K562 (cell line): ENCODE measurements at places on chromosomes 5 and 9.

DNA sequence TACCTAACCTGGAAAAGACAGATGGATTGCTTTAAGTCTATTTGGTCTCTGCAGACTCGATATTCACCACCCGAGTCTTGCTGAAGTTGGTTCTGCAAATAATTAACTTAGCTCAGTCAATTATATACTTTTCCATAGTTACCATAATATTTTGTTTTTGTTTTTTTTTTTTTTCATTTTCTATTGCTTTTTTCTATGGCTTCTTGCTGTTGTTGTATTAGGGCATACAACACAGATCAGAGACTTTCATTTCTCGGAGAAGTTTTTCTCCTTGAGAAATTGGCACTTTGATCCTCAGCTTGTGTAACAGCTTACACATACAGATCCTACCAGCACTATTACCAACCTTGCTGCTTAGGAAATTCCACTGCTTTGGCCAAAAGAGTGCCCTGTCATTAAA, 88.0 kb downstream of the GPR21 start:
- no peak for DNase-seq

DNA sequence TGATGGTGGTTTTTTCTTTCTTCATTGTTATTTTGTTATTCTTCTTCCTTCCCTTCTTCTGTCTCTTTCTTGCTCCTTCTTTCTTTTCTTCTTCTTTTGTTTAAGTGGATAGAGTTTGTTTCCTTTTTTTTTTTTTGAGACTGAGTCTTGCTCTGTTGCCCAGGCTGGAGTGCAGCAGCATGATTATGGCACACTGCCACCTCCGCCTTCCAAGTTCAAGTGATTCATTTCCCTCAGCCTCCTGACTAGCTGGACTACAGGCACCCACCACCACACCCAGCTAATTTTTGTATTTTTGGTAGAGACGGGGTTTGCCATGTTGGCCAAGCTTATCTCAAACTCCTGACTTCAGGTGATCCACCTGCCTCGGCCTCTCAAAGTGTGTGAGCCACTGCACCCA, 40.3 kb downstream of the JAK2 start:
- DNase-seq, result no peak

DNA sequence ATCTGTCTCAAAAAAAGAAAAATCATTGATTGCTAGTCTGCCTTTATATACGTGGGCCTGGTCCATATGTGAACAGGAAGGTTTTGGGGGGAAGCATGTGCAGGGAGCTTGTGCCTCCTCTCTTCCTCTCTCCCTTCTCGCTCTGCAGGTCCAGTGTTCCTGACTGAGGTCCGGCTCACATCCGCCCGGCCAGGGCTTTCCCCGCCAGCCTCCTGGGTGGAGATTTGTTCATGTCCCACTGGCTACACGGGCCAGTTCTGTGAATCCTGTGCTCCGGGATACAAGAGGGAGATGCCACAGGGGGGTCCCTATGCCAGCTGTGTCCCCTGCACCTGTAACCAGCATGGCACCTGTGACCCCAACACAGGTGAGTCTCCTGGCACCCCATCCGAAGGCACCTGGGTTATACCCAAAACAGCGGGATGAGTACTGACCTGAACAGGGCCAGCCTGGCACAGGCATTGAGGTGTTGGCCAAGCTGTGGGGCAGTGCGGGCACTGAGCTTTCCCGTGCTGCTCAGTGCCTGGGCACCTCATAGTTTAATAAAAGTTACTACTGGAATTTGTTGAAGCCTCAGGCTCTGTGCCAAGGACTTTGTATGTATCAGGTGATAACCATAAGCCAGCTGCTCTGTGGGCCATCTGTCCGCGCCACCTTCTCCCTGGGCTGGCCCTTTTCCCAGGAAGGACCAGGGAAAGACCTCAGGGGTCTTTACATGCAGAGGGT, 39.4 kb upstream of the AIF1L start:
- no peak for DNase-seq

DNA sequence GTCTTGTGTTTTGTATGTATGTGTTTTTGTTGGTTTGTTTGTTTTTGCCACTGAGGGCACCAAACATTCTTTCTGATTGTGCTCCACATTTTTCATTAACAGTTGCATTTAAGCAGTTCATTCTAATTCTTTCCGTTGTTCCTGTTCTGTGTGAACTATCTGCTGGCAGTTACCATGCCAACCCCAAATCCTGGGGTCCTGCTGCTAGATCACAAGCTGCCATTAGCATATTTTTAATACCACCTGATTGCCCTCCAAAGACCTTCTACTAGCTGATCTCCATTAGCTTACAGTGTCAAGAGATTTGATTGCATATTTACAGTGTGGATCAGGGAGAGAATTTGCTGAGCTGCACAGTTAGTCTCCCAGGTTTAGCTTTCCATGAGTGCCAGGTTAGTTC, 40.6 kb upstream of the STARD4 start:
- no peak for DNase-seq

GRCh38 chr9:129836311-129837007, 1.2 kb downstream of the USP20 start:
- DNase-seq, result no peak

DNA sequence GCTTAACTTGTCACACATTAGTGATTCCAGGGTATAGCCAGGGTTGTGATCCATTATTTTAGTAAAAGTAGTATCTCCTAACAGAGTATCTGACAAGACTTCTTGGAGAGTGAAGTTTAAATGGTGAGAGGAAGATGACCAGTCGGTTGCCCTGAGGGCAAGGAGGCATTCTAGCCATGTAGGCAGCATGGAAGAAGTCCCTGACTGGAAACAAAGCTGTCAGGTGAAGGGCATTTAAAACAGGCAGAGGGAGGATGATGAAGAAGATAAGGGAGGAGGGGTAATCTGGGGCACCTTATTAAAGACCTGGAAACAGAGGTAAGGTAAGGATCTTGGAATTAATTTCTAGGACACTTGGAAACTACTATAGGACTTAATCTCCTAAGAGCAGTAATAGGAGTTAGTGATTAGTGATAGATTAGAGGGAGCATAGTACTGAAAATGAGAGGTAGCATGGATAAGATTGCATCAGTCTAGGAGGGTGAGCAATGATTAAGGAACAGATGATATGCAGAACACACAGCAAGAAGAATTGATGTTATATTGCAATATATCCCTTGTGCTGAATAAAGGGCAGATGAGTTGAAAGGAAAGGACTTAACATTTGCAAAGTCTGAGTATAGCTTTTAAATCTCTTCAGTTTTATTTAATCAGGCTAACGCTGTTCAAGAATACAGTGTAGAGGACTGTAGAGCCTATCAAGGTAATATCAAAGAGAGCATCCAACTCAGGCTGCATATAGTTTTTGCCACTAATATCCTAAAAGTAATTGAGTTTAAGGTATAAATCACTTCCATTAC, 9.6 kb downstream of the KIF2A start:
- DNase-seq, result no peak

DNA sequence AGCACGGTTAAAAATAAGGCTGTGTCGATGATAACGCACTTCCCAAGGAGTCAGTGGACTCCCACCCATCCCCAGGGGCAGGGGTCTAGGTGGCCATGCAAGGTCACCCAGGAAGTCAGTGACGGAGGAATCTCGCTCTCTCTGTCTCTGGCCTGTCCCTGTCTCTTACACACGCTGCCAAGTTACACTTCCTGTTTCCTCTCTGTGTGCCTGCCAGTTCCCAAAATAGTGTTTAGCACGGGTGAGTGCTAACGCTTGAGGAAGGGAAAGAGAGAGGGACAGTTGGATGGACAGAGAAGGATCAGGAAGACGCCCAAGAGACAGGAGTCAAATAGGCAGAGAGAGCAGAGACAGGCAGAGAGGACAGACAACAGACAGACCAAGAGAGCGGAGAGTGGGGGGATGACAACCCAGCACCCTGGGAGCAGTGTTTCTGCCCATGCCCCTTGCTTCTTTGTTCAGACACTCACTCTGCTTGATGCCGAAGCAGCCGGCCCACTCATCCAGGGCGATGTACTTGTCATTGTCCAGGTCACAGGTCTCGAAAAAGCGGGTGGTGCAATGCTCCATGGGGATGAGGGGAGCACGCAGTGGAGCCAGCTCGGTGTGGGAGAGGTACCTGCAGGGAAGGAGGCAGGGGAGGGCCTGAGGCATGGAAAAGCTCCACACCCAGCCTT, 23.0 kb downstream of the SPARC start:
- DNase-seq, result no peak

DNA sequence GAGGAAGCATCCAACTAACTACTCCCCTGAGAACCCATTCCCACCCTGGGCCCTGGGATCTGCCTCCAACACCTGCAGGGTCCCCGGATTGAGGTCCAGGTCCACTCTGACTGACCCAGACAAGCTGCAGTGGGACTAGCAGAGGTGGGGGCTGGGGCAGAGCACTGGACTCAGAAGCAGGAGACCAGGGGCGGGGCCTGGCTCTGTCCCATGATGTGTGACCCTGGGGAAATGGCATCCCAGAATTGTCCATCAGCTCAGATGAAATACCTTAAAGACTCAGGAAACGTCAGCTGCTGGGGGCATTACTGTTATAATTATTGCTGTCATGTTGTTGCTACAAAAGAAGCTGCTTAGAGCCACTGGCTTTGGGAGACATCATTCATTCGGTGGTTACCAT, 202.4 kb downstream of the C9orf50 start:
- DNase-seq, result no peak

DNA sequence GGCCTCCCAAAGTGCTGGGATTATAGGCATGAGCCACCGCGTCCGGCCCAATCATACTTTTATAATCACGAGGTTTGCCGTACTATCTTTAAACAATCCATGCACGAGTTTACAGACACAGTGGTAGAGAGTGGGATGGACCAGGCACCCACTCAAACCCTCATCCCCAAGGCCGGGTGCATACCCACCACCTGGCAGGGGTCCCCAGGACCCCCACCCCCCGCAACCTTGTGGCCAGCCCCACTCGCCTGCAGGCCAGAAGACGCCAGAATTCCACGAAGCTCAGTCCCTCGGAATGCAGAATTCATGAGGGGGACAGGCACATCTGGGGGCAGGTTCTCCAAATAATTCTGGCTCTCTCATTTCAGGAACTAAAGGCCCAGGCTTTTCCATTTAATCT, 17.1 kb downstream of the NACC2 start:
- no peak for DNase-seq

DNA sequence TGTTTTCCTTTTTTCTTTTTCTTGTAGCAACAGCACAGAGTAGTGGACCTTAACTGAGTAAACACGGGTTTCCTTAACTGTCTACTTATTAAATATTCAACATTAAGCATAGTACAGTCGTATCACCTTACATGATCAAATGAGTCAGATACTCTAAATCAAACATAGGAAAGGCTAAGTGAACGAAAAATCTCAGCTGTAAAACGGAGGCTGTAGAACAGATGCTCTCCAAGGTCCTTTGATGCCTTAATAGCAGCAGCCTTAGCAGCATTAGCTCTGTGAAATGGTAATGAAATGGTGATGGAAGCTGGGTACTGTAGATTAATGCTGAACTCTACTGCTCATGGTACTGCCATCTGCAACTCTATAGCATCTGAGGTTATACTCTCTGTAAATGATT, 1433.3 kb upstream of the C9orf72 start:
- no peak for DNase-seq

DNA sequence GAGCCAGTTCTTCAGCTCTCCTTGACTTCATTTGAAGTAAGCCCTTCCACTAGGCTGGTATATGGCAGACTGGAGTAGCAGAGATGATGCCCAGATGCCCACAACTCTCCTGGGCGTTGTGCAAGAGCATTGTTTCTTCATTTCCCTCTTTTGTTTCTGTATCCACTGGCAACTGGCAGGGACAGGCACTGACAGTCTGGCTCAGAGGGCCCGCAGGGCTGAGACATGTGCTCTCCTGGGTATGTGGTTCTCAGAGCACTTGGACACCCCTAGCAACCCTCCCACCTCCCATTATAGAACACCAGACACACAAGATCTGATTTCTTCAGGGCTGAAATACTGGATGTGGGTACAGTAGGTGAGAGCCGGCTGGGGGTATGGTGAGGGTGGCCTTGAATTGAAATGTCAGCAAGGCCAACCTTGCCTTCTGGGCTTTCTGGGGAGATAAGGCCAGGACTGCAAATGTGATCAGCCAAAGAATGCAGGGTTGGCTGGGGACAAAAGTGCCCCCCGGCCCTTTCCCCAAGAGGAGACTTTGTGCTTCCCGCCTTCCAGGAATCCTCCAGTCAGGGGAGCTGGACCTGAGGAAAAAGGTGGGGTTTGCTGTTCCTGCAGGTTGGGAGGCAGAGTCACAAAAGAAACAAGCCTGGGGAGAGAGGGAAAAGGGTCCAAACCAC, 28.6 kb upstream of the CTNNA1 start:
- DNase-seq, result no peak

DNA sequence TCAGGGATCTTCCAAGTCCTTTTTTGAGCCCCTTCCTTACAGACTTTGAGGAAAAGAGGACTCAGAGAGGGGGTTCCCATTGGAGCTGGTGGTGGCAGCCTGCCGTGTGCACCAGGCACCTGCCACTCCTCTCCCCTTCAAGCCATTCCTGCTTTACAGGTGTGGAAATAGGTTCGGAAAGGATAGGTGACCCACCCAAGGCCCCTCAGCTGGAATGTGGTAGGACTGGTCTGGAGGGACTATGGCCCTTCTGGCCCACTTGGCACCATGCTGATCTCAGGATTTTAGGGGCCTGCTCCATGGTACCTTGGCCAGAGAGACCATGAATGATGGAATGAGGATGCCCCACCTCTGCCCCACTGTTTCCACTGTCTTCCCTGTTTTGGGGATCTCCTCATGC, 1.4 kb downstream of the GALNT12 start:
- no peak for DNase-seq
